ENCODE measurements at places on chromosomes 4 and X. TPM values are rescaled to one million over a fixed set of nuclear protein-coding genes. Genes with fewer than 3 reads are reported as not detected.

GRCh38 chrX:12819222-12819621, 28.0 kb downstream of the PRPS2 start:
- peak; percentile 77 for DNase-seq

GRCh38 chrX:133561251-133561650, 146.0 kb upstream of the GPC4 start:
- no peak for DNase-seq

- no peak for DNase-seq
Measured at GRCh38 chr4:10460313-10461047, 3.3 kb upstream of the ZNF518B start.

DNA sequence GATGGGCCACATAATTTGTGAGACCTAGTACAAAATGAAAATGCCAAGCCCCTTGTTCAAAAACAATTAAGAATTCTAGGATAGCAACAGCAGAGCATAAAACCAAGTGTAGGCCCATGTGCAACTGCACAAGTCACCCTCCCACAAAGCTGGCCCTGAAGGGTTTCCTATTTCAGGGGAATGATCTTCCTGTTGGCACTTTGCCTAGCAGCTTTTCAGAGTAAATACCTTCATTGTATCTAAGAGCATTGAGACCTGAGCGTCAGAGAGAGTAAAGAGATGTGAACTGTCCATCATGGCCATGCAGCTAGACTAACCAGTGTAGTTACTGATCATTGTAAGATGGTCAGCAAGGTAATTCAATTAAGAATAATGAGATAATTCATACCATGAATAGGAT, 113.6 kb downstream of the CNKSR2 start:
- peak; percentile 71 for DNase-seq

DNA sequence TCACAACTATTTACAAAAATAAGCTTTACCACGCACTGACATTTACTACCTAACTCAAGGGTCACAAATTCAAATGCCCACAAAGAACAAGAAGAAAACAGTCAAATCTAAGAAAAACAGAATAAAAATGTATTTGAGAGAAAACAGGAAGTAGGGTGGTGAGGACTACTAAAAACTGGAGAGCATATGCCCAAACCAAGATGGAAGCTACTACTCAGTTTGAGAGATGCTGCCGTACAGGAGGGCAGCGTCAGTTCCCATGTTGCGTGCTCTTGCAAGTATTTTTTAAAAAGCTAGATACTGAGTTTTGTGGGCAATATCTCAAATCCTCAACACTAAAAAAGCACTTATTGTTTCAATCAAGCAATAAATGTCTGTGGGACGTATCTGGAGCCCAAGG, 16.2 kb downstream of the HNRNPD start:
- no peak for DNase-seq

GRCh38 chr4:100826067-100826466, 308.2 kb upstream of the EMCN start:
- no peak for DNase-seq

- DNase-seq: no peak
Measured at GRCh38 chrX:101619364-101619763, 1.6 kb upstream of the ARMCX6 start.

DNA sequence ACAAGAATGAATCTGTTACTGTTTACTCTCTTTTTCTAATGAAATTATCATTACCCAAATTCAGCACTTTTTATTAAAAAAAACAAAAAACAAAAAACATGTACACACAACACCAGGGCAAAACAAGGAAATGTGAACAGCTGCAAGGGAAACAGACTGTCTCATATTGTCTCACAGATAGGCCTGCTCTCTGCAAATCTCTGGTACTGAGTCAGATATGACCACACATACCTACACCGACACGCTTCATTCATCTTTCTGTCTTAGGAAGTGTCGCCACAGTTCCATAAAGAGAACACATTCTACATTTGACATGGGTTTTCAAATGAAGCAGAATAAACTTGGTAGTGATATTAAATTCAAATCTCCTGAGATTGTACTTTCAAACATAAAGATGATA, 92.2 kb upstream of the GPR34 start:
- peak; percentile 2 for DNase-seq

DNA sequence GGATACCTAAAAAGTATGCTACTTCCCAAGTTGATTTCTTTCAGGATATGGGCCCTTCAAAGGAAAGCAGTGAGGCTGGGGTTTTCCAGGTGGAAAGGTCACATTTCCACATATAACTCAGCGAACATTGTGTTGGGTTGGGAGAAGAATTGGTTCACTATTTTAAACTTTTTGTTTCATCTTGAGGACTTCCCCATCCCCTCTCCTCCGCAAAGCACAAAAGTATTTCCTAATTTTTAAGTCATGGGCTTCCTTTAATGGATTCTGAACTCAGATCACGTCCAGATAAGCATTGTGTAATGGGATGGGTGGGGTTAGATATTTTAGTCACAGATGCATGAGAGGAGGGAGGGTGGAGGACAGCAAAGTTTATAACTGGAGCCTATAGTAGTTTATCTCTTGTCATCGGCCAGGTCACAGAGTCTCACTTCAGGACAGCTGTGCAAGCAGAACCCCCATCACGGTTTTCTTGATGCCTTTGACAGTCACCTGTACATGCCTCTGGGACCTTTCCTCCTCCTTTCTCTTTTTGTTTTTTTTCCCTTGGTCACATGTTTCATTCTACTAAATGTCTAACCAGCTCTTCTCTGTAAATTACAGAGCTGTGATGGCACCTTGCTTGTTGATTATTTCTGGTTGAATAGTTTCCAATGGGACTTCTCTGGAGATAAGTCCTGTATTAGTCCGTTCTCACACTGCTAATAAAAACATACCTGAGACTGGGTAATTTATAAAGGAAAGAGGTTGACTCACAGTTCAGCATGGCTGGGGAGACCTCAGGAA, 115.4 kb downstream of the PTTG2 start:
- DNase-seq: no peak

DNA sequence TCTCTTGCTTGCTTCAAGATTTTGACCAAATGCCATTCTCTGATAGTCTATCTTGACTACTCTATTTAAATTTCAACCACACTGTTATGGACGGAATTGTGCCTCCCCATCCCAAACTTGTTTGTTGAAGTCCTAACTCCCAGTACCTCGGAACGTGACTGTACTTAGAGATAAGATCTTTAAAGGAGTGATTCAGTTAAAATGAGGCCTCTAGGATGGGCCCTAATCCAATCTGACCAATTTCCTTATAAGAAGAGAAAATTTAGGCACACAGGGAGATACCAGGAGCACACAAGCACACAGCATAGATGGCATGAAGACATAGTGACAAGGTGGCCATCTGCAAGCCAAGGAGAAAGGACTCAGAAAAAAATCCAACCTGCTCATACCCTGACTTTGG, 269.9 kb downstream of the KCNIP4 start:
- no peak for DNase-seq

GRCh38 chrX:68942104-68942503, 113.3 kb downstream of the EFNB1 start:
- no peak for DNase-seq

DNA sequence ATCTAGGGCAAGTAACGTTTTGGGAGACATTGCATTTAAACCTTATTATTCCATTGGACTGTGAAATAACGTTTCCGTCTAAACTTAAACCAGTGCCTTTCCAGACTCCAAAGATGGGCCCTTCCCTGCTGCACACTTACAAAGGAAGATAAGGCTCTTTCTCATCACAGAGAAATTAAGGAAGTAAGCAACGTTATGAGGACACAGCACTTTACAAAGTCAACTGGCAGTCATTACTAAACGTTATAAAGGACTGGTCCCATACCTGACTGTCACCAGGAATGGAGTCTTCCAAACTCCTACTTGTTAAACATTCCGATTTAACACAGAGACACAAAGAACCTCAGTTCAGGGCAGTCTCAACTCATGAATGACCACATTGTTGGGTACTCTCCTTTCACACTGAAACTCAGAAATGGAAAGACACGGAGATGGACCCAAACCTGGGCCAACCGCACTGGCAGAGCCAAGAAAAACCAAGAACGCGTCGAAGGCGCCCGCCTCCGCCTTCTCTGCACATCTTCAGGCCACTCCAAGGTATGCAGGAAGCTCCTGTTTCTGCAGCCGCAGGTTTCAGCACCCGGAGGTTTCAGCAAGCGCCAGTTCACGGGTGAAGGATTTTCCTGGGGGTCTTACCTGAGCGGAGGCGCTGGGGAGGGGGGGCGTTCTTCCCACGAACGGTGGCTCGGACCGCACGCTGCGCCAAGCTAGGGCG, 670 bp downstream of the PAPSS1 start:
- peak; percentile 69 for DNase-seq

GRCh38 chr4:38896940-38897339, 29.3 kb downstream of the FAM114A1 start:
- no peak for DNase-seq

GRCh38 chrX:43467608-43468234, 188.4 kb upstream of the MAOA start:
- no peak for DNase-seq

DNA sequence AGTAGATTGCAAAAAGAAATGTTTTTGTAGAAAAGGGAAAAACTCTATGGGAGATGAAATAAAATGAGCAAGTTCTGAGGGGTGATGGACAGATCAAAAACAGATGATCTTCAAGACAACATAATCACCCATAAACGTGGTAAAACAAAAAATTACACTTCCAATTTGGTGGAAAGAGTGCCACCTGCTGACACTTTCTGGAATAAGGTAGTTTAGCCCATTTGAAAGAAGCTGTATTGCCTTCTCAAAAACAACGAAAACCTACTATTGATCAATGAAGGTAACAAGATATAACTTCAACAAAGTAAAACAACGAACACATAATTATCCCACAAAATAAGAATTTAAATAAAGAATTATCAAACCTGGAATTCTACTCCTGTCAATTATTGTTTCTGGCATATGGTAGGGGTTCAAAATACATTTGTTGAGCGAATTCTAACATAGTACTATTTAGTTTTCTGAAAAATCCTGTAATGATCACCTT, 2.5 kb downstream of the COQ2 start:
- no peak for DNase-seq

- DNase-seq: no peak
Measured at GRCh38 chr4:142278663-142279062, 567.4 kb downstream of the INPP4B start.

DNA sequence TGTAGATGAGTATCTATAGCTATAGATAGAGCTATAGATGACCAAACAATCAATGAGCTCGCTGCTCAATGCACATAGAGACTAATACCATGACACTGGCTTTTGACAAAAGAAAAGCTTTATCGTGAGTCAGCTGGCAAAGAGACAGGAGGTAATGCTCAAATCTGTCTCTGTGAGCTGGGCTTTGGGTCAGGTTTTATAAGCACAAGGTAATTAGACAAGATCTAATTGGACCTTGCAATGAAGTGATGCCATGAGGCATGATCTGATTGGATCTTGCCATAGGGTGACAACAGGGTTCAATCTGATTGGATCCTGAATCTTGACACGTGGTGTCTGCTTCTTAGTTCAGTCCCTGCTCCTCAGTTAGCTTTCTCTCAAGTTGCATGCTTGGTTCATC, 180.7 kb upstream of the MXRA5 start:
- no peak for DNase-seq

DNA sequence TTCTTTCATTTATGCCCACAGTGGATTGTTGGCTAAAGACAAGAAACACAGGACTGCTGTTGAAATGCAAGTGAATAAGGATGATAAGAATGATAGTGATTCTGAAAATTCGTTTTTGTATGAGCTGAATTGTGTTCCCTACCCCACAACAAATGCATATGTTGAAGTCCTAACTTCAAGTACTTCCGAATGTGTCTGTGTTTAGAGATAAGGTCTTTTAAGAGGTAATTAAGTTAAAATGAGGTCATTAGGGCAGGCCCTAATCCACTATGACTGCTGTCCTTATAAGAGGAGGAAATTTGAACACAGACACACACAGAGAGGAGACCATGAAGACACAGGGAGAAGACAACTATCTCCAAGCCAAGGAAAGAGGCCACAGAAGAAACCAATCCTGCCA, 126.6 kb upstream of the ACSL4 start:
- no peak for DNase-seq

GRCh38 chr4:87011340-87012034, 76.7 kb downstream of the AFF1 start:
- peak; percentile 86 for DNase-seq

DNA sequence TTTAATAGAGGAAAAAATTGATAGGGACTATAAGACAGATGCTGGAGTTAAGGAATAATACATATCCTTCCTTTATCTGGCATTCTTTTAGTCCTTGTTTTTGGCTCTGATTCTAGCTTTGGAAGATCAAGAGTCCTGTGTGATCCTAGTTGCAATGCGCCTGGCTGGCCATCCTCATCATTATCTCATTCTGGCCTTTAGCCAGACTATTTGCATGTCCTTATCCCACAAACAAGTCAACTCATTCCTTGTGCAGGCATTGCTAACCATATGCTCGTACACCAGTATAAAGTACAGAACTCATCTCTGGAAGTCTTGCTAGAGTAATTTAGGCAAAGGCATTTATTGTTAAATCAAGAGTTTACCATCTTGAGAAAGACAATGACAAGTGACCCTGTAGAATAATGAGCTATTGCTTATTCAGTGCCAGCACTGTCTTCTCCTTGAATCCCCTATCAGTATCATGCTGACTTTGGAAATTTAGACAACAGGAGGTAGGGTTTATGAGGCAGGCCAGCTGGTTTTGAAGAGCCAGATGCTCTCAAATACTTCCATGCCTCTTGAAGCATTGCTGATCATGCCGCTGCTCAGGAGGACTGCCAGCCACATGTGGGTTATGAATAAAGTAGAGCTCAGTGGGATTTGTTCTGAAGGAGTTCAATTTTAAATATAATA, 1730.3 kb upstream of the TENM3 start:
- DNase-seq: no peak

GRCh38 chr4:1872870-1873269, 1.7 kb downstream of the NSD2 start:
- peak; percentile 55 for DNase-seq

GRCh38 chr4:95507147-95507546, 41.6 kb downstream of the UNC5C start:
- DNase-seq: no peak

DNA sequence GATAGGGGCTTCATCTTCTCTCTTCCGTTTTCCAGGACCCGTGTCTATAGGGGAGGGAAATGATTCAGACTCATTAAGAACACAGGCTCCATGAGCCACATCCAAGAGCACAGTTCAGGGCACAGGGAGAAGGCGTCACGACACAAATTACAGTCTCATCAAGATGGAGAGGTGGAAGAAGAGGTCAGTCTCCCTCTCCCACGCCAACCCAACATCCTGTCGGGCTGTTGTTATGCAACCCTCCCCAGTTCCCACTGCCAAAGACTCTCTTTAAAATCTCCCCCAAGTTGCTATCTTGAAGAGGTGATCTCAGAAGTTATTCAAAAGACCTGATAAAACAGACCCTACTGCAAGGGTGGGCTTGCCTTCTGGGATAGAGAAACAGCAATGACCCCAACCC, 12.6 kb downstream of the ZMYM3 start:
- no peak for DNase-seq

- DNase-seq: no peak
Measured at GRCh38 chrX:53265771-53266574, 15.4 kb downstream of the IQSEC2 start.

GRCh38 chr4:28536124-28536523, 1675.5 kb downstream of the STIM2 start:
- no peak for DNase-seq

FAT4 gene
- total RNA-seq: 1.4 TPM

PLAC1 gene
- 5.1 TPM for total RNA-seq

OPN1MW3 gene
- not detected for total RNA-seq

ADRA2C gene
- 0.10 TPM for total RNA-seq

IQCM gene
- not detected for total RNA-seq

ITIH6 gene
- not detected for total RNA-seq

F9 gene
- not detected for total RNA-seq

SOD3 gene
- not detected for total RNA-seq

TLR10 gene
- total RNA-seq: not detected

RBMX2 gene
- total RNA-seq: 25.6 TPM

ESX1 gene
- total RNA-seq: not detected
